Thyroid gland (tissue), 4 donors: ENCODE measurements at places on chromosomes 2 and 18. TPM values are rescaled to one million over a fixed set of nuclear protein-coding genes. Genes with fewer than 3 reads are reported as not detected.
A peak's percentile ranks its signal among the peaks of the same experiment; 100 is the strongest.

Gene RAB6C
- 0.11 TPM for total RNA-seq

- peak; percentile 73 for DNase-seq
These were observed 16.2 kb downstream of the SALL3 start for GRCh38 chr18:78995740-78996395.

DNA sequence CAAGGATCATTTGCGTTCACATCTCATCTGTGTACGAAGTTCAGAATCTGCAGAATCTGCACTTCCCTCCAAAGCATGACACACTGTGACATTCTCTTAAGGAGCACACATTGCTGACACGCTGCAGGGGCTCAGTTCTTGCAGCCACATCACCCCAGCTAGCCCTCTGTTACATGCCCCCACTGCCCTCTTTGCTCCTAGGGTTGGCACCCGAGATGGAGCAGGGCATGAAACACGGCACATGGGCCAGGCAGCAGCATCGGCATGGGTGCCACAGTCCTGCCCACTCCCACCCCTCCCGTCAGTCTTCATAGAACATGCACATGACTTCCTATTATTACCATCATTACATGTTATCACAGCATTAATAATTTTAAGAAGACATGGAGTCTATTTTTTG lies 76.4 kb downstream of the COL6A3 start:
- no peak for DNase-seq

DNA sequence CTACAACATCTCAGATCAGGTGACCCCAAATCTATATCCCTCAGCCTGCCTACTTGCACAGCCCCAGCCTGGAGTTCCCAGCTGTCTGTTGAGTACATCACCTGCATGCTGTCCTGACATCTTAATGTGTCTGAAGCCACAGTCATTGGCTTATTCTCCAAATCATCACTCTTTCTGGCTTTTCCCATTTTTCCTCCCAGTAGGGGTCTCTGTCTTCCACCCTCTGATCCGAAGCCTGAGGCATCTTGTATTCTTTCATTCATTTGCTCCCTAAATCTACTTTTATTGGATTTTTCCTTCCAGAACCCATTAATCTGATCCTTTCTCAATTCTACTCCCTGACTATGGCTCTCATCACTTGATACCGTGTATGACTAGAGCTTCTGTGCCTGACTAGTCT lies 332.9 kb upstream of the DCC start:
- no peak for DNase-seq

DNA sequence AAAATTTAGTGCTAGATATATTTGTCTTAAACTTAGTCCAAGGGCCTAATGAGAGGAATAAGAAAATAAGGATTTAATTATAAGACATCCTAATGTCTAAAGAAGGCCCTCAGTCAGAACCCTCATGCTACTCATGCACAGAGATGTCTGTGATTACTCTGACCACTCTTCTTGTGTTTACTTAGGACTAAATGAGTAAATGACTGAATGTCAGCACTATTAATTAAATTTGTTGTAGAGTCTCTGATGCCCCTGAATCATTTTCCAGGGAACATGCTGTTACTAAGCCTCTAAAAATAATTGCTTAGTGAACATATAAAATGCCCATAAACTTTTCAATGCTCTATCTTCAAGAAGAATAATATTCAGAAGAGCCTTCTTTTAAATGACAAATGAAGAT lies 32.4 kb downstream of the GULP1 start:
- no peak for DNase-seq

Gene UGT1A10
- not detected for total RNA-seq

DNA sequence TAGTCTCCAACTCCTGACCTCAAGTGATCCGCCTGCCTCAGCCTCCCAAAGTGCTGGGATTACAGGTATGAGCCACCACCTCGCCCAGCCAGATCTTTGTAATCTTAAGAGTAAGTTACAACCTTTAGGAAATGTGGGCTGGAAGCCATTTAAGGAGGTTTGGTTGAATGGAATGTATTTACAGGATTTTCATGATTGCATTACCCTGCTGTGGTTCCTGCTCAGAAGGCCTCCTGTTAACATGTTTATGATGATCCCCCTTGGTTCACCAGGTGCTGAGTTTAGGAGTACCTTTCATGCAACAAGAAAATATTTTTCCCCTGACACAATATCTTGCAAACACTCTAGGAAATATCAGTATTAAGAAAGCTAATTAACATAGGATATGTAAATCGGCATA lies 187.4 kb upstream of the SH3BP4 start:
- no peak for DNase-seq

- peak; percentile 33 for DNase-seq
These were observed 861 bp downstream of the LTBP1 start for GRCh38 chr2:32947484-32948143.

DNA sequence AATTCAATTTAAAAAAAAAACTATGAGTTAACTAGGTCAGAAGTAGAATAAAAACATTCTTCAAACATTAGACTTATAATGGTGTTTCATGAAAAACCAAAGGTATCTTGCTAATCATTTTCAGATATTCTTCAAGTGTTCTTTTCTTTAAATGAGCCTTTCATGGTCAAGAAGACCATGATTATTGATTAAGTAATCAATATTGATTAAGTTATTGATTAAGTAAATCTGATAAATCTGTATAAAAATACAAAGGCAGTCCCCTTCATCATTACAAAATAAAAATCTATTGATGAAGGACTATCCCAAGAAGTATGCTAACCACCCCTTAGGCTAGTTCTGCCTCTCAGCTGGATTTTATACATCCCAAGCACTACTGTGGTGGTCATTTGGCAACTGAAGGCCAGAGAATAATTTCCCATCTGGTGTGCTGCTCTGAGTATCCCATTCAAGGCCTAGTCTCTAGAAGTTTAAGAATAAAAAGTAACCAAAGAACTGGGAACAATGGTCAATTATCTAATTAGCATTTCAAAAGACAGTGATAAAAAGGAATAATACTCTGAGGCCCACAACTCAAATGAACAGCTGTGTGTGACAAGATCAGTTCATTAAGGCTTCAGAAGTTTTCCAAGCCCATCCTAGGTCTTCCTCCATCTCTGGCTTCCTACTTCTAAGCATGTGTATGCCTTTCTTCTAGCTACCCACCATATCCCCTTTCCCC lies 63.5 kb downstream of the TCF4 start:
- no peak for DNase-seq

DNA sequence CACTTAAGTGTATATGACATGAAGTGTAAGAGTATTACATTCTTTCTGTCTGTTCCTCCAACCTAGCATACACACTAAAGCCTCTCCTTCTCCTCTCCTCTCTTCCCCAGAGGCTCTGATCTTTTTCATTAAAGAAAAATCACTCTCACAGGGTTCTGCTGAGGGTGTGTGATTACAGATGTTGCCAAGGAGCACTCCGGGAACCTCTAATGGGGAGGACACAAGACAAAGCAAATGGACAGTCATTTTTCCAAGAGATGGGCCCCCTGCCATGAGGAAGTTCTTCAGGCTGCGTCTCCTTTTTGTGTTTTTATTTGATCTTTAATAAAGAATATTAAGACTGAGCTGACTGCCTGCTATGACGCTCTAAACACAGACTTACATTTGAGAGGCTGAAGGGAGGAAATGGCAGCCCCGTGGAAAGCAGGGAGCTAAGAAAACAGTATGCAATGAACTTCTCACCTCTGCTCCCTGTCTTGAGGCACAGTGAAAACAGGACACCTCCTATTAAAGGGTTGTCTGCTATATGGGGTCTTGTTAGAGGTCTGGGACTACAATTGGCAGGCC lies 578.1 kb downstream of the PIK3C3 start:
- DNase-seq: no peak

Gene FAM124B
- 1.5 TPM for total RNA-seq

DNA sequence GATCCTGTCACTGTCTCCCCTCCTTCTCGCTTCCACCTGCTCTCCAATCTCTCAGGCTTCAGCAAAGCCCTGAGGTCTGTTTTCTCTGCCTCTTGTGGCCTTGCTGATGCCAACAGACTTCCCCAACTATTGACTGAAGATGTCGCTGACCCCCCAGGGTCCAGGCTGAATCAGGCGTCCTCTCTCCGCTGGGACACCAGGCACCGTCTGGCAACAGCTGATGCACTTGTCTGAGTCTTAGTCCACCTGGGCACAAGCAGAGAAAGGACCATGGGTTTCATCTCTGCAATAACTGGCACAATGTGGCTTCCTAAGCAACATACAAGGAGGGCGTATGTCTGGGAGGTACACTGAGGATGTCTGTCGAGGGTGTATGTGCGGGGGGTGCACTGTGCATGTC lies 248.7 kb upstream of the MYT1L start:
- DNase-seq: no peak

DNA sequence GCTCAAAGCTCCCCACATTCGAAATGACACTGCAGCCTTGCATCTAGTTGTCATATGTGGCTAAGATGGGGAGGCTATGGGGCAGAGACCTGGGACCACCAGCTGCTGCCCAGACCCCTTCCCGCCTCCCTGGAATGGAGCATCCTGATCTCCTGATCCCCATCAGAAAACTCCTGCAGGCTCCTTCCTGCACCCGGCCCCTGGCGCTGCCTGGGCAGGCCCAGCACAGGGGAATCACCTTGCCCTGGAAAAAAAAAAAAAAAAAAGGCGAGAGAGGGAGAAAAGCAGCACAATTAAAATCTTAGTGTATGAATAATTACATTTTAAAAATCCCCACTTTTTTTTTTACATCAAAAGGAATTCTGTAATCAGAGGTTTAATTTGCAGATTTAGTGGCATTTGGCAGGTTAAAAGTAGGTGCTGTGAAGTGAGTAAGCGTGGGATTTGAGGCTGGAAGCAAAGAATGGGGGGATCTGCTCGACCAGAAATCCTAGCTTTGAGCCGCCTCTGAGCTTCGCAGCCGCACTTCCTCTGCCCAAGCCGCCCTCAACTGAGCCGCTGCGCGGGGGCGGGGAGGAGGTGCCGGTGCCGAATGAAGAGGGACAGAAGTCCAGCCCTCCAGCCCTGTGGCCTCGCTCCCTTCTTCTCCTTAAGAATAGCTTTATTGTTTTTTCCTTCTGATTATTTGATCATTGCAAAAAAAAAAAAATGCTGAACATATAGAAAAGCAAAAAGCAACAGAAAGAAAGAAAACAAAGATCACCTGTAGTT lies 30.0 kb downstream of the THNSL2 start:
- peak; percentile 42 for DNase-seq

DNA sequence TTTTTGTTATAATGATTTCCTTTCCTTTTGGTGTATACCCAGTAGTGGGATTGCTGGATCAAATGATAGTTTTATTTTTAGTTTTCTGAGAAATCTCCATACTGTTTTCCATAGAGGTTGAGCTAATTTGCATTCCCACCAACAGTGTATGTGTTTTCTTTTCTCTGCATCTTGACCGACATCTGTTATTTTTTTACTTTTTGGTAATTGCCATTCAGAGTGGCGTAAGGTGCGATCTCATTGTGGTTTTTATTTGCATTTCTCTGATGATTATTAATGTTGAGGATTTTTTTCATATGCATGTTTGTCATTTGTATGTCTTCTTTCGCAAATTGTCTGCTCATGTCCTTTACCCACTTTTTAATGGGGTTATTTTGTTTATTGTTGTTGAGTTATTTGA lies 58.1 kb downstream of the ARHGAP25 start:
- DNase-seq: no peak

Gene COL3A1
- 48.4 TPM for total RNA-seq

DNA sequence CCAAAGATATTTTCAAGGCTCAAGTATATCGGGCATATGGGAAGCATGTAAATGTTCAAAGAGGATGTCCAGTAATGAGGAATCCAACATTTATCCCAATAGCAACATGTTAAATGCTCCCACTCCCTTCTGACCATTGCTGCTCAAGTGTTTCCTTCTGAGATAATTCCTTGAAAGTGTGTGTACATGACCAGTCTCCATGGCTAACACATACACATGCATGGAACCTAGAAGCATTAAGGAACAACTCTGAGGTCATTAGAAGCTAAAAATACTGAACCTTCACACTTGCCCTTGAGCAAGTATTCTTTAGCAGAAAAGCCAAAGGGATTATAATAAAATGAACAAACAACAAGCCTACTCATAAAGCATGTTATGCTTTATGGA lies 433.8 kb upstream of the TCF4 start:
- no peak for DNase-seq

Gene NEUROD1
- total RNA-seq: not detected

- DNase-seq: no peak
These were observed 383.0 kb upstream of the DCC start for GRCh38 chr18:51957001-51957400.

DNA sequence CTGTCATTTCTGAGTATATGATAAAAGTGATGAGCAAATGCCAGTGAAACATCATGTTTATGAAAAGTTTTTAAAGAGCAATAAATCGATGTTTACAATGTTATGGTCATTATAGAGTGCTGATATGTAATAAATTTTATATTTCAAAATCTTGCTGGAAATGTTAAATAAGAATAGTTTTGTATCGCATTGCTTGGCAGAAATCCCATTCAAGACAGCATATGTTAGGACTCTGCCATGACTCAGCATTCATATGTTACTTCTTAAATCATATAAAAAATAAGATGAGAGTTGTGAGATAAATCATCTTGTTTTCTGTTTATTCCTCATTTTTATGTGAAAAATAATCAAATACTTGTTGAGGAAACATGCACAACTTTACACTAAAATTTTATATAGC lies 949.9 kb upstream of the NRXN1 start:
- DNase-seq: no peak

GRCh38 chr2:82215212-82215611 lies 1910.7 kb upstream of the LRRTM1 start:
- no peak for DNase-seq
